HCEC 1CT (cell line): ENCODE measurements at places on chromosomes 13 and 19.

DNA sequence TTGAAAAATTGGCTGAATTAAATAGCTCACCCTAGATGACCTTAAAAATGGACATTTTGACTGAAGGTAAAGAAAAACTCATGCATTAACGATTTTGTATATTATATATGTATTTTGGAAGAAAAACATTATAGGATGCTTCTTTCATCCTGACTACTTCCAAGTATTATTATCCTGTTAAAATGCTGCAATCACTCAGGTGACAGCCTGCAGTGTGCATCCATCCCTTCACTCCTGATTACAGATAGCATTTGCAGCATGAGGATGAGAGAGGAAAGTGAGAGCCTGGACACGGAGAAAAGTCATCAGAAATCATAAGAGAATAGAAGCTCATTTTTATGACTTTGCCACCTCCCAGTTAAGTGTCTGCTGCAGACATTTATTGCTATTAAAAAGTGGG lies 1055.6 kb downstream of the PCDH17 start:
- no peak for DNase-seq

GRCh38 chr13:96388598-96388997 lies 298.7 kb downstream of the HS6ST3 start:
- no peak for DNase-seq

DNA sequence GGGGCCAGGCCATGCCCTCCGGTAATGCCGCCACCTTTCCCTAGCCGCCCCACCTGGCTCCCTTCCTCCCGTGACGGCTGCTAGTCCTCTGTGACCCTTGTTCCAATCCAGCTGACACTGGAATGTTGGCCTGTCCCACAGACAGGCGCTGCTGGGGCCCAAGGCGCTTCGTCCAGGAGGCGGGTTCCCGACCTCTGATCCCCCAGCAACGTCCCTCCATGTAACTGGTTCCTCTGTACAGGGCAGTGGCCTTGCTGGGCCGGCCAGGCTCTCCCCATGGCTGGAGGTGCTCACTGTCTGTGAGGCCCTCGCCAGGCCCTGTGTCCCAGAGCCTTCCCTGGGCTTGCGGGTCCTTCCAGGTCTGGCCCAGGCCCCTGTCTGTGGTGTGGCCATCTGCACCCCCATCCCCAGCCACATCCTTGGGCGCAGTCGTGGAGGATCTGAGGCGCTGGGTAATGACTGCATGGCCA lies 6.8 kb upstream of the GRIN3B start:
- no peak for DNase-seq

DNA sequence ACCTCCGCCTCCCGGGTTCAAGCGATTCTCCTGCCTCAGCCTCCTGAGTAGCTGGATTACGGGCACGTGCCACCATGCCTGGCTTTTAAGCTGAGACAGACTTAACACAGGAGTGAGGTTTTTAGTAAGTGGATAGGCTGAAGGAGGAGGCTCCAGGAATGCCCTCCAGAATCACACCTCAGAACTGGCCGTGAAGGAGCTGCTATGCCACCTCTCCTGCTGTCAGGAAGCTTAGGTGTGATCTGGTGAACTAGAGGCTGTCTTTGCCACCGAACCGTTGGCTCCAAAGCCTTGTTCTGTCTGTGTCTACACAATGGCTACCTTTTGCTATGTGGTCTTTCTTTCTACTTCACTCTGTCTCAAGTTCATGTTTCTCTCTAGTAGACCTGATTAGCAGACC lies 4.2 kb downstream of the PDCD2L start:
- no peak for DNase-seq

DNA sequence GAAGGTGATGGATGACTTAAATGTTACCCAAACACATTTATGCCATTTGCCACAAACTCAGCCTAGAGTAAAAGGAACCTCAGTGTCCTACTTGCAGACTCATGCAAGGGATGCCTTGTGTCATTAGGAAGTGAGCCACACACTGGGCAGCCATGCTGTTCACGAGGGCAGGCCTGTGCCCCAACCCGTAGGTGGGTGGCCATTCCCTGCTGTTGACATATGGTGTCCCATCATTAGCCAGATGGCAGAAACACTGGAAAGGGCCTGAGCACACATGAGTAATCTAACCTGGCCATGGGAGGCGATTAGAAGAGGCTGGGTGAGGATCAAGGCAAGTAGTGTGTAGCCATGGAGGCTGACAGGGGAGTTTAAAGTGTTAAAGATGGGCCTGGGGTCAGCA lies 9.7 kb upstream of the LRCH1 start:
- DNase-seq = no peak

DNA sequence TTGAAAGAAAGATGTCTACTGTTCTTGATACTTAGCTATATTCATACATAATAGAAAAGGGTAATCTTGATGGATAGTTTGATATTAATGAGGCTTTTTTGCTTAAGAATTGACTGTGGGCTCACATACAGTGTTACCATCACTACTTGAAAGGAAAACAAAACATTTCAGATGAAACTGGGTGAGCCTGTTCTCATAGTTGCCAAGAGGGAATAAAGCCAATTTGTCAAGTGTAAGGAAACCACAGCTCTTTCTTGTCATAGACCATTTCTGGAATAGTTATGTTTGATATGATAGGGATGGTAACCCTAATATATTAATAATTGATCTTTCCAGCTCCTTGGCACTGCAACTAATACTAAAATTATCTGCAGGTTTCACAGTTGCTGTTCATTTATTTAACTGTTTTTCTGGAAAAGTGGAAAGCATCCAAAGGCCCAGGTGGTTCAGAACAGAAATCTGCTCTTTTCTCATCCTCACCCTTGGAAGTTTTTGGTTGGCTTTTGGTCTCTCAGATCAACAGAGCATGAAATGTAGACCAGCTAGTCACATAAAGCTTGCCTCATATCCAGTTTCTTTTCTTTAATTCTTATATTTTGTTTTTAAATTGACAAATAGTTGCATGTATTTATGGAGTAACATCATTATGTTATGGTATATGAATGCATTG lies 43.2 kb downstream of the ARHGEF7 start:
- no peak for DNase-seq

DNA sequence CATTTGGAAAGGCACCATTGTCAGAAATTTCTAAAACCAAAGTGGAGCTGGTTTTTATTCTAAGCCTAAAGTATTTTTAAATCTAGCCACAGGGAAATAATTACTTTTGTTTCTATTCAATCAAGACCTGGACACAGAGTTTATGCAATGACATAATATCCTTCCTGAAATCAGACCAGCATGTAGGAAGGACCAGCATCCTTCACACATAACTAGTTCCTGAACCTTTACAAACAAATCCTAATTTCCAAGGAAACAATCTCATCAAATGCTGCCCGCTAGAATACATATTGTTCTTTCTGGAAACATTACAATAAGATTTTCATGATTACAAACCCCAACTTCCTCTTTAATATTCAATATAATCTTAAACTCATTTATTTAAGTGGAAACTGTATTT lies 1.5 kb downstream of the STARD13 start:
- no peak for DNase-seq

DNA sequence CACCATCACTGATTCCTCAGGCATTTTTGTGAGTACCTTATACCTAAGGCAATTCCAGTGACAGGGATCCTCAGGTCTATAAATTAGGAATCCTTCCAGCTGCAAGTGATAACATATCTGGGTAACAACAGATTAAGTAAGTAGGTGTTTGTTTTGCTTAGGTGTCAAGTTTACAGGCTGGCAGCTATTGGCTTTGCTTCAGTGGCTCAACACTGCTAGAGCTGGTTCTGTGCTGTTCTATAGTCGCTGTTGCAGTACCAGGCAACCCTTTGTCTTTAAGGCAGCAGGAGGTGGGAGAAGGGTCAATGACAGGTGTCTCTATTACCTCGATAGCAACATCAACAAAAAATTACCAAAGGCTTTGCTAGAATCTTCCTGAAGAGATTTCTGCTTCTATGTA lies 27.0 kb downstream of the SLC10A2 start:
- no peak for DNase-seq

DNA sequence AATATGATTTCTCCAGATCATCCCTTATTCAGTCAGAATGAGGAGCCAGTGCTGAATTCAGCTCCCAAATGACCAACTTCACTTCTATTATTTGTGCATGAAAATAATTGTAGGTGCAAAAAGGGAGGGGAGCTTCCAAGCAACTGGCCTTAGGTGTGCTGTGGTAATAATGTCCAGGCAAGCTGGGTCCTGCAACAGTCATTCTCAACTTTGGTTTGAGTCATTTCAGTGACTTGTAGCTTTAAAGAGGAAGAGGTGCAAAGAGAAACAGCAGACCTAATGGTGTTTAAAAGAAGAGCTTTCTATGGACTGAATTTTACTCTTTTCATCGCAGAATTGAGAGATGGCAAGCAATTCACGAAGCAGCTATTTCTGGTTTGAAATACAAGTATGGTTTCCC lies 29.2 kb upstream of the FGF9 start:
- DNase-seq = no peak

- DNase-seq = no peak
These were observed 8.5 kb downstream of the ANGPTL8 start for GRCh38 chr19:11247934-11248333.

GRCh38 chr13:73421310-73421912 lies 362.6 kb downstream of the KLF5 start:
- DNase-seq = peak; percentile 48

DNA sequence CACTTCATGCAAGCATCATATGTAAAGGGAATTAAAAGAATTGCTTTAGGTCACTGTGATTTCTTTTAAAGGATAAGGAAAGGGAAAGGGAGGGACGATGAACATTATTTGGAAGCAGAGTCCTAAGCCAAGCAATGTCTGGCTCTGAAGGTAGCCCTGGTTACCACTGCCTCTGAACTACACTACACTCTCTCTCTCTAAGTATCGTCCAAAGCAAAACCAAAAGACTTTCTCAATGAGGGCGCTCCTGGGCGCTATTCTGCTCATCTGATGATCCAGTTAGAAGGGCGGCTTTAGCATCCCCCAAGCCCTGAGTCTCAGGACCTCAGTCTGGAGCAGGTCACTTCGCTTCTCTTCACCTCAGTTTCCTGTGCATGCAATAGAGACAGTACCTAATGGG lies 26.2 kb downstream of the FOXO1 start:
- no peak for DNase-seq

DNA sequence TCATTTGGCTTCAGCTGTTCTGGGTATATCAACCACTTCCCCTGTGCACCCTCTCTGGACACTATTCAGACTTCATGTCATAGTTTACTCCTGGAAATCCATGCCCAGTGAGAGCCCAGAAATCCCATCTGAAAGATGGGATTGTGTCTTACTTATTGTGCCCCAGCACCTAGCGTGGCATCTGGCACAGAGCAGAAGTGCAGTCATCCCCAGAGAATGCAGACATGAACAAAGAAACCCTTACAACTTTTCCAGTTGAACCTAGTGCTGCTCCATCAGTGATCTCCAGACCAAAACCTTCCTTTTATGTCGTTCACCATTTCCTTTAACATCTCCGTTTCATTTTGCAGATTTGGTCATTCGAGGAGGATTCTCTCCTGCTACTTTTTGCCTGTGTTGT lies 60.6 kb downstream of the MBNL2 start:
- DNase-seq = no peak

DNA sequence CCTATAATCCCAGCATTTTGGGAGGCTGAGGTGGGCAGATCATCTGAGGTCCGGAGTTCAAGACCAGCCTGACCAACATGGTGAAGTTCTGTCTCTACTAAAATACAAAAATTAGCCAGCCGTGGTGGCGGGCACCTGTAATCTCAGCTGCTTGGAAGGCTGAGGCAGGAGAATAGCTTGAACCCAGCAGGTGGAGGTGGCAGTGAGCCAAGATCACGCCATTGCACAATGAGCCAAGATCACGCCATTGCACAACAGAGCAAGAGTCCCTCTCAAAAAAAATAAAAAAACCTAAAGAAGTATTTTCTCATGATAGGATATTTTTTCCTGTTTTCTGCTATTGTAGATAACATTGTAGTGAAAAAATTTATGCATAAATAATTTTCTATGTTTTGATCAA lies 13.3 kb downstream of the IFT88 start:
- no peak for DNase-seq

GRCh38 chr13:95258619-95259194 lies 42.5 kb downstream of the ABCC4 start:
- DNase-seq = no peak

DNA sequence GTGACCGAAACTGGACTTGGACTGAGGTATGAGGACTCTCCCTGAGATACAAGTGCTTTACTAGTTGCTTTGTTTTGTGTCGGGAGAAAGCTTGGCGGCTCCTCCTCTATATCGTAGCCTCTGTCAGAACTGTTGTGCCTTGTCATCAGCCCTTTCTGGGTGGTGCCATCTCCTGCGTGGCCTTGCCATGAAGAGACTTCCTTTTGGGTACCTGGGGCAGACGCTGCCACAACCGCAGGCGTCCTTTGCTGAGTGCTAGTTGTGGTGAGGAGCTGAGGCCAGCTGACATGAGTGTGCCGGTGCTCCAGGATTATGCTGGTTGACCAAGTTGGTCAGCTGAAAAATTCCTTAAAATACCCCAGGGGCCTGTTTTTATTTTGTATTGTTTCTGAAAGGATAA lies 124.5 kb downstream of the AKAP11 start:
- no peak for DNase-seq

GRCh38 chr13:77430377-77430951 lies 103.6 kb upstream of the MYCBP2 start:
- no peak for DNase-seq

DNA sequence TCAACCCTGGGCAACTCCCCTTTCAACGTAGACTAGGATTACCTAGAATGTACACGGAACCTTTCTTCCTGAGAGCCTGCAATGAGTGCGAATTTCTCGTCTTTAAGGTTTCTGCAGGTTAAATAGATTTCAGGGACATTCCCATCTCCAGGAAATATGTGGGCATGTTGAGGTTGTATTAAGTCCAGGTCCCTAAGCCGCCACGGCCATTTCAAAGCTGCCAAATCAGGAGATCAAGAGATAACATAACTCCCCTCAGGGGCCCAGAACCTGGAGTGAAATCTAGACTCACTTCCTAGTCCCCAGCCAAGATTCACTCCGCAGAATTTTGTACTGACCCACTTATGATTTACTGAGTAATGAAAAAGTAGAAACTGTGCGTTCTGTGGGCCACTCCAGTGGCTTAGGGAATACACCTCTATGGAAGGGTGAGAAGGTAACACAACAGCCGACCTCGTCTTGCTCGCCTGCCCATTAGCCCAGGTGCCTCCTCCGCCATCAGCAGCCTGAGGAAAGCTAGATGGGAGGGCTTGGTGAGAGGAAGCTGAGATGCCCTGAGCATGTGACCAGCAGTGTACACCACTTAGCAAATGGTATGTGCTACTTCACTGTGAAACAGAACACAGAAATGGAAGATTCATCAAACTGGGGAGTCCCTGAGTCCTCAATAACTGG lies 98.5 kb upstream of the SOX1 start:
- DNase-seq = no peak

GRCh38 chr13:67538906-67539305 lies 308.8 kb upstream of the PCDH9 start:
- DNase-seq = no peak

DNA sequence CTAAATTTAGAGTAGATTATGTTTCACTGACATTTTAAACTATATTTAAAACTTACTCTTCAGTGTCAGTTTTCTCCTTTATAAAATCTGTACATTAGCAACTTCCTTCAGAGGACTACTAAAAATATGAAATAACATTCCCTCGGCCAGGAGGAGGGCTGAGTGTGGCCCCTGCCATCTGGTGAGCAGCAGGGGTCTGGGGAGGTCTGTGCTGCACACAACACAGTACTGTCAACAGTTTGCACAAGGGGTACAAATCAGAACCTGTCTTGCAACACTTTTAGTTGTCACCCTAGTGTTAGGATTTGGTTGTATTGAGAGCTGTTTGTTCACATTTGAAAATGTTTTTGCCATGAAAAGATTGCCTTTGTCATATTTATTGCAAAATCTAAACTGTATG lies 48.9 kb downstream of the TPP2 start:
- DNase-seq = no peak
